ENCODE measurements at places on chromosomes 6 and 20.

DNA sequence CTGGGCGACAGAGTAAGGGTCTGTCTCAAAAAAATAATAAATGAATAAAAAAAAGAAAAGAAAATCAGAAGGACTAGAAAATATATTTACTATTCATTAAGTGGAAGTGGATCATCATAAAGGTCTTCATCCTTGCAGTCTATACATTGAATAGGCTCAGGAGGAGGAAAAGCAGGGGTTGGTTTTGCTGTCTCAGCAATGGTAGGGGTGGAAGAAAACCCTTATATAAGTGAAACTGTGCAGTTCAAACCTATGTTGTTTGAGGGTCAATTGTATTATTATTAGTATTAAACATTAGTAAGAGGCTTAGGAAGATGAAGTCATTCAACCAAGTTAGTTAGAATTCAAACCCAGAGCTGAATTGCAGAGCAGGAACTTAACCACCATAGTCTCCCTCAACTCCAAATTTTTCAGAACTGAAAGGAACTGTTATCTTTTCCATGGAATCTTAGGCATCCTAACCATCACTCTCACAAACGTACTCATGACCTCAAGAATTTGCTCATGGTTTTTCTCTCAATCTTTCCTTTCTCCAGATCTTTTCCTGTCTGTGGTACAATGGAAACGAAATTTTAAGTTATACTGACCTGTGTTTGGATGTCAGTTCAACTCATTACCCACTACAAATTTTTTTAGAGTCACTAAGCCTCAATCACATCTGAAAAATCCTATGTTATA lies 7.7 kb upstream of the SMIM13 start:
- DNase-seq = no peak

GRCh38 chr6:84078335-84078734 lies 44.8 kb downstream of the MRAP2 start:
- no peak for DNase-seq

DNA sequence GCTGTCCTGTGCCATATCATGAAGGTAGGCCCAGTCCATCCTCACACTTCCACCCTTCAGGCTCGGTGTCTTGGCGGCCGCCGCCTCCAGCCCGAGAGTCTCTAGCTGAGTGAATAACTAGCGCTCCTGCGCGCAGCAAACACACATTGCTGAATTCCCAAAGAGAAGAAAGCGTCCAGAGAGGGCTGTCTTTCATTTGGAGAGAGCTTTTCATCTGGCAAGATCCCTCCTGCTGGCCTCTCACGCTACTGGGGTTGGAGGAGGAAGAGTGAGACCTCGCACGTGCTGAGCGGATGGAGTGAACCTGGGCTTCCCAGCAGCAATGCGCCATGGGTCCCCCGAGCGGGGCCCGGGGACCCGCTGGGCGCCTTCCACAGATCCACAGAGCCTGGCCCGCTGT lies 73.2 kb downstream of the NCR2 start:
- no peak for DNase-seq

DNA sequence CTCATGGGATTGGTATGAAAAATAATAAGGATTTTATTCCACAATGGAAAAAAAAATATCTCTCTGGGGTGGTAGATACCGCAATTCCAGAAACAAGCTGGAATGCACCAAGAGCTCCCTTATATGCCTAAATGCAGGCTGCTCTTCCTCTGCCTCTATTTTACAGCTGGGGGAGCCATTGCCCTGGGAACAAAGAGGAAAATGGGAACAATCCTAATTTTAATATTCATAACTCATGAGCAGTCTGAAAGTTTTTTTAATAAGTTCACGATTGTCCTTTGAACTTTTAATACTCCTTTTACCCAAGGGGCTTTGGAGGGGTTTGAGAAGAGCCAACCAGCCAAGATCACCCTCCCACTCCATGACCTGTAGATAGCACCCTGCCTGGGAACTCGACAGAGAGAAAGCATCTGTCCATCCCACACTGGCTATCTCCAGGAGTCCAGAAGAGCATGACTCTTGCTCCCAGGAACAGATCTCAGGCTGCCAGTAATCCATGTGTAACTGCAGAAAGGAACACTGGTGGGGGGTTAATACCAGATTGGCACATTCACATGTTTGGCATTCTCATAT lies 74.7 kb downstream of the CD83 start:
- no peak for DNase-seq

DNA sequence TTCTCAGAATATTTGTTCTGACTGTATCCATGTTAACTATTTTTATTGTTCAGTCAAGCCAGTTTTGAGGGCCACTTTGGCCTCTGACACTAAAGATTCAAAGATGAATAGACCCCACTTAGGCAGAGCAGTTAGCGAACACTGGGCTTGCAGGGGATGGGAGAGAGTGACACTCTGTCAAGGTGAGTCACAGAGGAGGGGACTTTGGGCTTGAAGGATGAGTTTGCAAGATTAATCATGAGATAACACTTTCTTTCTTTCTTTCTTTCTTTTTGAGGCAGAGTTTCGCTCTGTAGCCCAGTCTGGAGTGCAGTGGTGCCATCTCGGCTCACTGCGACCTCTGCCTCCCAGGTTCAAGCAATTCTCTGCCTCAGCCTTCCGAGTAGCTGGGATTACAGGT lies 46.4 kb downstream of the SPATA2 start:
- DNase-seq = no peak

DNA sequence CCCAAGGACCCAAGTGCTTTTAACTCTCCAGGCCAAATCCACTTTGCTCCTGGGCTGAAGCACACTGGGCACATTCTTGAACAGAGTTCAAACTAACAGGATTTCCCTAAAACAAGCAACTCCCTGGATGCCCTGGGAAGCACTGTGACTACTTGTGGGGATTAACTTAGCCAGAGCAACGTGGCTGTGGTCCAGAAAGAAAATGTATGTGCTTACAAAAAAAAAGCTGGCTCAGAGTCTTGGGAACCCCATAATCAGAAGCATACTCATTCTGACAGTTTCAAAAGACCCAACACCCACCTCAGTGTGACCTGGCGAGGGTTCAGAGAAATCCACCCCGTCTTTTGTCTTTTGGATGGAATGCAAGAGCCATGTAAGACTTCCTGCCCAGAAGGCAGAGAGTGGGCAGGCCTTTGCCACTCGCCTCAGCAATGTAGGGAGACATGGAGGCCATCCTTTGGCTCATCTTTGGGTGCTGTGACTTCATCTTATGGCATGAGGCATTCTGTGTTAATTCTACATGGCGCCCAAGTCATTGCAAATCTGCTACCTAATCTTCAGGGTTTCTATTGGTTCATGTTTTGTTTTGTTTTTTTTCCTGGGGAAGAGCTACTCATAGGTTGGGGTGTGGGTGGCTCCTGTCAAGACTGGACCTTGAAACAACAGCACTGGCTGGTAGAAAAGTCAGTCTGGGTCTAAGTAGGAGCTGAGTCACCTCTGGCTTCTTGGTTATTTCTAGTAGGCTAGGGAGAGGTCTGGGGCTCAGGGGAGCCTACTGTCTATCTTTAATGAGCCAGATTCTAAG lies 248.6 kb upstream of the SUPT3H start:
- DNase-seq = no peak

GRCh38 chr20:22758815-22759214 lies 174.4 kb upstream of the FOXA2 start:
- no peak for DNase-seq

DNA sequence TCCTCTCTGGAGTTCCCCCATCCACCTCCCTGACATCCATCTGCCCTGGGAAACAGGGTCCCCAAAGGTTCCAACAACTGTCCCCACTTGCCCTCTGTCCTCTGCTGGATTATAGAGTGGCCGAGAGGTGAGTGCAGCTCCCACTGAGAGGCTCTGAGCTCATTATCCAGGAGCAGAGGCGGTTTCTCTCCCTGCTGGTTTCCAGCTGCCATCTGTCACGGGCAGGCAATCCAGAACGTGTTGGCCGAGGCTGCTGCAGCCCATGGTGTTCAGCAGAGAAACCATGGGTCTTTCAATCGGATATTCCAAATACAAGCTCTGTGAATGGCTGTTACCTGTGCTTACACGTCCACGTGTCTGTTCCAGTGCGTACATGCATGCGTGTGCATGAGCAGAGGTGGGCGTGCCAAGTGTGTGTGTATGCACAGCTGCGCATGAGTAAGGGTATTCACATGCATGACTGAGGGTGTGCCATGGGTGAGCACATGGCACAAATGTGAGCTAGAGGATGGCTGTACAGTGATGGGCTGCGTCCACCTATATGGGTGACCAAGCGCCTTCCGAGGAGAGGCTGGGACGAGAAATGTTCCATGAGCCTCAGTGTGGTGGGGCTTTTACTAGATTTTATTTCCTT lies 183.7 kb upstream of the PMEPA1 start:
- no peak for DNase-seq

- no peak for DNase-seq
Measured at GRCh38 chr6:2986722-2987221, 12.9 kb upstream of the NQO2 start.

DNA sequence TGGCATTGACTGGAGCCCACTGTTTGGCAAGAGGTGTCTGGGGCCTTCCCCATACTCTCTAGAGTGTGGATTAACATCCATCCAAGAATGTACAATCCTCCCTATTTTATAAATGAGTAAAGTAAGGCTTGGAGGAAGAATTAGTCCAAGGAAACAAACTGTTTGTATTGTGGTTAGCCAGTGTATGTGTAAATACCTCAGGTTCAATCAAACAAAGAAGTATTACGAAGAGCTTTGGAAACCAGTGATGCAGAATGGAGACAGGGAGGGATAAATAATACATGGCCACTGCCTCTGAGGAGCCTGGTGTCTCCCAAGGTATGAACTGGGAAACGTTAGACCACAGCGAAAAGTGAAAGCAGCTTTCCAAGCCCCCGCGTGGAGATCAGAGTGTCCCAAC lies 226.6 kb upstream of the RIN2 start:
- no peak for DNase-seq

DNA sequence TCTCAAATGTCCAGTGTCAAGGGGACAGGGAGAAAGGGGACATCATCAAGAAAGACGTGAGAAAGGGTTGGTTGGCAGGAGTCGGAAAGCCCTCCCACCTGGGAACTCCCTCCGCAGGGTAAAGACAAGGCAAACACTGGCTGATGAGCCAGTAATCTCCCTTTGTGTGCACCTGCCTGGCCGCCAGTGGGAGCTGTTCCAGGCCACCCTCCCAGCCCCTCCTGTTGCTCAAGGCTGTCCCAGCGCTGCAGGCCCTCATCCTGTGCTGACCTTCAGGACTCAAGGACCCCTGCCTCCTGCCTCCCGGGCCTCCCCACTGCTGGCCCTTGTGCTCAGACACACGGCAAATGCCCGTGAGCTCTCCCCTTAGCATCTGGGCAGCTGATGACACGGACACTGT lies 7.4 kb downstream of the FRMD1 start:
- DNase-seq = no peak

DNA sequence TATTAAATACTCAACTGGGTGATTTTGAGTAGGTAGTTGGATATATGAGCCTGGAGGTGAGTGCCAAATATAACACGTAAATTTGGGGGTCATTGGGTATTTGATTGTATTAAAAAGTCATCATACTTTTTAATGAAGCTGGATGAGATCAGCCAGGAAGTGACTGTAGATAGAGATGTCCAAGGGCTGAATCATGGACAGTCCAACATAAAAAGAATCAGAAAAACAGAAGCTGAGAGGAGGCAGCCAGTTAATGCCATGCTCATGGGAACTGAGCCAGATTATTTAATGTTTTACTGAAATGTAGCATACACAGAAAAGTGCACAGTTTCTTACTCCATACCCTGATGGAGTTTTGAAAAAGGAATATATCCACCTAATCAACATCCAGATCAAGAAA lies 435.5 kb upstream of the PLCB4 start:
- DNase-seq = no peak

- DNase-seq = no peak
Measured at GRCh38 chr20:23666189-23666588, 22.6 kb downstream of the CST4 start.

DNA sequence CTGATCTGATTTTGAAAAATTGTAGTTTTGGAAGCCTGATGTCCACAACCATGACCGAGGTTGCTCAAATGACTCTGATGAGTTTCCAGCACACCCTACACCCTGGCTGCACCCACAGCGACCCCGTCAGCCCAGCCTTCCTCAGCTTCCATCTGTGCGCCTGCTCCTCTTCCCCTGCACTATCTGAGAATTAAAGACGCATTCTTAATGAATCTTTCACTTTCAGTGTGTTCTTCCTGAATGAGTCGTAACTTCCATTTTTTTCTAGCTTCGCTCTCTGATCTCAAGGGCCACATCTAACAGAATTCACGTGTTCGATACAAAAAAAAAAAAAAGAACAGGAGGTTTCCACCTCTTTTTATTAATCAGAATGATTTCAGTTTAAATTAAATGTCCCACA lies 21.3 kb upstream of the RREB1 start:
- peak; percentile 40 for DNase-seq

DNA sequence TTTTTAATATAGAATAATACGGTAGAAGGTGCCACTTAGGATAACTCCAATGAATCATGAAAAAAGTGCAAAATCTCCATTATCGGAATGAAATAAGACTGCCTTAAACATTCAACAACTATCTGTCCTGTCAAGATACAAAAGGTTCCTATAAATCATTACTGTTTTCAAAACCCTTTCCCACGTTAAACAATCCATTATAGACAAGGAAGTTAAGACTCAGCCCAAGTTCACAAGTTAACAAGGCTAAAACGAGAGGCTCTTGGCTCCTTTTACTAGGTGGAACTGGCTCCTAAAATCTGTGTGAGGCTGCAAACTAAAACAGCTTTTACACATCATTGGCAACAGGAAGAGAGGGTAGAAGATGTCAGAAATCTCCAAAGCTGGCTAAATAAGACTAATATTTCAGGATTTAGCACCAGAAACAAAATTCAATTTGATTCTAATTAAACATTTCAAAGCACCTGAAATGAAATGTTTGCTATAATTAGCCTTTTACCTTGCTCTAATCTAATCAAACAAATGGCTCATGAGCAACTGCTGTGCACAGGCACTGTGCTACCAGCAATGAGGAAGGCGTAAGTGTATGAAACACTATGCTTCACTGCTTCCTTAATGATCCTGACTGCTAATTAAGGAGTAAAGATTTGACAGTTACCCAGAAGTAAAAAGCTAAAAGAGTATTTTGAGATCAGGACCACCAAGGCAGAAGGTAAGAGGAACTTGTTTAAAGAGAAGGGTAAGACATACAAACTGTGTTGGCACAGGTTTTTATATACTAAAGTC lies 109.7 kb downstream of the DST start:
- DNase-seq = no peak

GRCh38 chr20:2234598-2235191 lies 61.1 kb upstream of the TGM3 start:
- no peak for DNase-seq

GRCh38 chr20:49560186-49560585 lies 7.8 kb downstream of the PTGIS start:
- no peak for DNase-seq

DNA sequence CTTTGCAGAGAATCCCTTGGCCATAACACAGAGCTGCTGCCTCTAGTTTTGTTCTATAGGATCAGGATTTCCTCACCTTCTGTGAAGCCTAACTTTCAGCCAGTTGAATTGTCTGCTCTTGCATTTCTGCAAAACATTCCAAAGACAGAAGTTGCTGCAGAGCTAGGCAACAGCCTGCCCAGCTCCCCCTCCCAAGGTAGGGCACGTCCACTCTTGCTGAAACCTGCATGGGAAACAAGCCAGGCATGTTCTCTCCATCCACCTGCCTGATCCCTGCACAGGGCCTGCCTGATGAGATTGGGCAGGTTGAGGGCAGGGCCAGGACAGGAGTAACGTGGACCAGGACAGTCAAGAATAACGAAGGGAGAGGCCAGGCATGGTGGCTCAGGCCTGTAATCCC lies 58.9 kb upstream of the NAA20 start:
- DNase-seq = no peak

- DNase-seq = no peak
Measured at GRCh38 chr6:121755485-121755884, 320.0 kb downstream of the GJA1 start.

GRCh38 chr6:167915139-167915538 lies 82.3 kb upstream of the KIF25 start:
- no peak for DNase-seq

GRCh38 chr6:44624226-44624625 lies 236.7 kb downstream of the CDC5L start:
- DNase-seq = no peak

Data from activated CD4-positive, alpha-beta T cell treated with anti-CD3 and anti-CD28 coated beads, Interleukin-2, amount 50 U/mL, for 4 hours (primary cell).